Stimulated activated CD8-positive, alpha-beta memory T cell treated with anti-CD3 and anti-CD28 coated beads, Interleukin-2, amount 100 ng/mL, for 1 hour (primary cell): ENCODE measurements at places on chromosomes 2 and 18.

DNA sequence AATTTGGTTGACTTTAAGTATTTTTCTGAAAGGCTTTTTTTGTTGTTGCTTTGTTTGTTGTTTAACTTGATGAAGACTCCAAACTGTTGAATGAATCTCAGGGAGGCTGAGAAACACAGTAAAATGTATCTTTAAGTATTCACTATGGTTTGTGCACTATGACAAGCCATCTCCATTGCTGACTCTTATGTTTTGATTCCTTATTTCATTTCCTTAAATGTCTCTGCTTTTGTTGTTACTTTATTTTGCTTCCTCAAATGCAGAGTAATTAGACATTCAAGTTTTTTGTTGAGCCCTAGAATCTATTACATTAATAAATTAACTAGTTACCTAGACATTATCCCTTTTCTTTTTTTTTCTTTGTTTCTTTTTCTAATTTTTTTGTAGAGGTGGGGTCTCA is 46.3 kb upstream of the SLC39A10 start:
- DNase-seq: no peak

DNA sequence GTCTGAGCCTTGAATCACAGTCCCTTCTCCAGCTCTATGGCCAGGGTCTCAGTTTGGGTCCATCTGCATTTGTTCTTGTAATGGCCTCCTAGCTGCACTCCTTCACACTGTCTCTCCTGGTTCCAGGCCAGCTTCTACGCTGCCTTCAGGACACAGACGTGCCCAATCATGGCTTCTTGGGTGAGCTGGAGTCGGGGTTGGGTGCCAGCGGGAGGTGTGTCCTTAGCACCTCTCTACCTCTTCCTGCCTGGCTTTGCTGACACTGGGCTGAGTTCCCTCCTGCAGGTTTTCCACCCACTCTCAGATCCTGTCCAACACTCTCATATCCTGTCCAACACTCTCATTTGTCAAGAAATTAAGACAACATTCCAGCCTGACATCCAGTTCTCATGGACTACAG is 9.6 kb downstream of the TRPM8 start:
- no peak for DNase-seq

GRCh38 chr2:42908518-42909200 is 116.3 kb upstream of the HAAO start:
- DNase-seq: no peak

DNA sequence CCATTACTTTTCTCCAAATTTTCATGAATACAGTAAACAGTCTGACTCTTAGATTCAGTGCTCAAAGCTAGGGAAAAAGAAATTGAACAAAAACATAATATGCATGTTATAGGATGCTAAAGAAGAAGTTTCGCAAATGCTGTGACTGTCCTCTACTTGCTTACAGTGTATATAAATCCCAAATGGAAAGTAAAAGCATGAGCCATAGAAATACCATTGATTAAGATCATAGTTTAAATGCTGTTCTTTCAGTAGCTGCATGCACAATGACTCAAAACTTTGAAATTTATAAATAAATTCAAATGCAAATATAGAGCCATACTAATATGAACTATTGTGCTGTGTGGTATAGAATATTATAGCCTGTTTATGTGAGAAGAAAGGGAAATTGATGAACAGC is 1113.9 kb upstream of the ACVR2A start:
- no peak for DNase-seq

DNA sequence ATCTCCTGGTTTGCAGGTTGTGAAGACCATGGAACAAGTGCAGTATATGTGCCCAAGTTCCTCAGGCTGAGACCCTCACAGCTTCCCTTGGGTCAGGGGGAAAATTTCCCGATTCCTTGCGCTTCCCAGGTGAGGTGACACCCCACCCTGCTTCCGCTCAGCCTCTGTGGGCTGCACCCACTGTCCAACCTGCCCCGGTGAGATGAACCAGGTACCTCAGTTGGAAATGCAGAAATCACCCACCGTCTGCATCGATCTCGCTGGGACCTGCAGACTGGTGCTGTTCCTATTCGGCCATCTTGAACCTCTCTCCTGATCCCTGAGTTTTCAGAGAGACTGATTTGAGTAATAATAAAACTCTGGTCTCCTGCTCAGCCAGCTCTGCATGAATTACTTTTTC is 30.6 kb downstream of the CHCHD5 start:
- DNase-seq: no peak

- no peak for DNase-seq
Observed at GRCh38 chr2:219844401-219845091, 217.1 kb downstream of the SLC4A3 start.

- no peak for DNase-seq
Observed at GRCh38 chr2:174399171-174399570, 3.6 kb downstream of the SCRN3 start.
